ENCODE measurements at places on chromosomes 3 and 15. TPM values are rescaled to one million over a fixed set of nuclear protein-coding genes. Genes with fewer than 3 reads are reported as not detected.

DNA sequence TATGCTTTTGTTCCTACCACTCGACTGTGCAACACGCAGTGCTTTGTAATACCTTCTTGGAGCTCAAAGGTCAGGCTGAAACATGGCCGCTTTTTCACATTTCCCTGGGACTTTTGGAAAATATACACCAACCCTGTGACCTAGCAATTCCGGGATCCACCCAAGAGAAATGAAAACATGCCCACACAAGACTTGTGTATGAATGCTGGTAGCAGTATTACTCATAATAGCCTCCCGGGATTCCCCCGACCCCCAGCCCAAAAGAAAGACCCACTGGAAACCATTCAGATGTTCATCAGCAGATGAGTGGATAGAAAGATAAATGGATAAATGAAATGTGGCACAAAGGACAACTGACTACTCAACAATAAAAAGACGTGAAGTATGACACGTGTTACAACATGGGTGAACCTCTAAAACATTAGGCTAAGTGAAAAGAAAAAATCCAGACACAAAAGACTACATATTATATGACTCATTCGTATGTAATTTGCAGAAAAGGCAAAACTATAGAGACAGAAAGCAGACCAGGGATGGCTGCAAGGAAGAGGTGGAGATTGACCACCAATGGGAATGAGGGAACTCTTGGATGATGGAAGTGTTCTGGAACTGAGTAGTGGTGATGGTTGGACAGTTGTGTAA, 104.1 kb downstream of the PGPEP1L start:
- peak overlapping the region; percentile 96 for H3K27ac ChIP-seq
- no peaks in the 10 kb centered on the region for H3K27me3 ChIP-seq
- H3K4me1 ChIP-seq: peaks cover 98% of the 10 kb centered on the region
- H3K36me3 ChIP-seq: peaks cover 21% of the 10 kb centered on the region

DNA sequence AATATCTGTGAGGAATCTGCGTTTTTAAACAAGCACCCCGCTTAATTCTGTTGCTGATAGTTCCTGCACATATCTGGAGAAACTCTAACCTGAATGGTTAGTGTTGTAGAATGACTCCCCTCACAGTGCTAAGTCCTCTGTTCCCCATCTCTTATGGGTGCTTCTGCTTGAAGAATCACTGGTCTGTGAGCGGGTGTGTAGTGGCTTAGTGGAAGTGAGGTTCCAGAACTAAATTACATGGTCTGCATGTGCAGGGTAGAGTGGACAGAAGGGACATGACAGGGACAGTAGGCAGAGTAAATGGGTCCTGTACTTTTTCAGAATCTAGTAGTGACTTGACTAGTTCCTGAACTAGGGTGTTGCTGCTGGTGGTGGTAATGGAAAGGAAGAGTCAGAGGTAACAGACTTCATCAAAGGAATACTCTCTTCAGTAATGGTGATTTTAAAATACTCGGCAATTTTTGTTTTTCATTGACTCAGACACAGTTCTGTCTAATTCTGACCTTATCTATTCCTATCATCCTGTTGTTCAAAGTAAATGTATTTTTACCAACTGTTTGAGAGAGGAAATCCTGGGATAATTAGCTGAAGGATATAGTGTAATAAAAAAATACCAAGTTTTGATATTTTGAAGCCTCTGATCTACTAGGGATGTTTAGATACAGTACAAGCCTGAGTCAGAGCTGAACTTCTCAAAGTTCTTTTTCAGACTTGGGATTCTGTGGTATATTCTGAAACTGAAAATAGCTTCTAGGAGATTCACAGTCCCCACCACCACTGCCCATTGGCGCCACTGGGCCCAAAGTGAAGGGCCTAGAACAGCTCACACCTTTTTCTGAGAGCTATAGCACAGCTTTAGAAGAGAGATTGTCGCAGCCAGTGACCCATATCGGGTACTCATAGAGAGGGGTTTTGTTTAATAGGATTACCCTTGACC, 55.5 kb downstream of the FNDC3B start:
- peaks cover 22% of the 10 kb centered on the region for H3K4me1 ChIP-seq
- no peak overlapping the region for H3K27ac ChIP-seq
- no peak for DNase-seq
- H3K36me3 ChIP-seq: peaks cover 9% of the 10 kb centered on the region

DNA sequence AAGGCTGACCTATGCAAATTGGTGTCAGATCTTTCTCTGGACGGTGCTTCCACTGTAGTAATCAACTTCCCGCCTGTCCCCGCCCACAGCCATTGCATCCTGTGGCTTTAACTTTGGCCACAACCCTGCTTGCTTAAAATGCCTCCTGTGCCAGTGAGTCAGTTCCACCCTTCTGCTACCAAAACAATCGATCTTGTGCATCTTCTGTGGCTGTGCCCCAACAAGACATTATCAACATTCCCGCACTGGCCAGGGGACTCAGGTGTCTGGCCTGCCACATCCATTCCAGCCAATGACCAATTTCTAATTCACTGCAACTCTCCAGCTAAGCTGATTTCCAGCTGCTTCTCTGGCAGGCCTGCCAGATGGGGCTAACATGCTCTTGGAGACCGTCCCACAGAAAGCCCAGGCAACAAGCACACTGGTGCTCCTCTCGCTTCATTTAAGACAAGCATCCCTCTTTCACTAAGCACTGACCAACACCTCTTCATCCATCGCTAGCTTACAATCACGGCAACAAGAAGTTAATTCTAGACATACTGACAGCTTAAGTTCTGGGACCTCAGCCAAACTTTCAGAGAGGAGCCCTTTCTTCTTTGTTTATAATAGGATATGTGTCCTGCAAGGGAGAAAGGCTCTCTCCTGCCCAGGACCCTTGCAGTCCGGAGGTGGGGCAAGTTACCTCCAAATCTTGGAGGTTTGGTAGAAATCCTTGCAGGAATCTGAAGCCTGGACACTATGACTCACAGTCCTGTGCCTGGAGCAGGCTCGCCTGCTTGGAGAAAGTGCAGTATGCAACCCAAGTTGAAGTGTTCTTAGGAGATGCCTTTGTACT, 6.7 kb downstream of the CA12 start:
- H3K4me3 ChIP-seq: no peak overlapping the region
- no peaks in the 10 kb centered on the region for H3K27me3 ChIP-seq
- H3K36me3 ChIP-seq: no peaks in the 10 kb centered on the region

DNA sequence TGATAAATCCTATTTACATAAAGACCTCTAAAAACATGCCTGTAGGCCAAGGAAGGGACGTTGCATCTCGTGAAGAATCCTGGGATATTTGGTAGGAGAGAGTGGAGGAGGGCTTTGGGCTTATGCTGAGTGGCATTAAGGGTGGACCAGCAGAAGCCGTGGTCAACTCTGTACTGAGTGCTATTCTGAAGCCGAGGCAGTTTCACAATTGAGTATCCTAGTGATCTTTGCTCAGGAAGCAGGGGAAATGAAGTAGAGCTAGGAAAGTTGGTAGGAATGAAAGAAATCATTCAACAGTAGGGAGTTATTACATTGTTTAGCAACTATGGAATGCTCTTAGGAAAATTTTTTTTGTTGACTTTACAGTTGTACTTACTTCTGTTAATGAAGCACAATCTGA, 24.2 kb downstream of the MCTP2 start:
- H3K36me3 ChIP-seq: no peaks in the 10 kb centered on the region
- no peak overlapping the region for H3K4me3 ChIP-seq
- H3K4me1 ChIP-seq: no peaks in the 10 kb centered on the region
- no peak overlapping the region for H3K27ac ChIP-seq

DNA sequence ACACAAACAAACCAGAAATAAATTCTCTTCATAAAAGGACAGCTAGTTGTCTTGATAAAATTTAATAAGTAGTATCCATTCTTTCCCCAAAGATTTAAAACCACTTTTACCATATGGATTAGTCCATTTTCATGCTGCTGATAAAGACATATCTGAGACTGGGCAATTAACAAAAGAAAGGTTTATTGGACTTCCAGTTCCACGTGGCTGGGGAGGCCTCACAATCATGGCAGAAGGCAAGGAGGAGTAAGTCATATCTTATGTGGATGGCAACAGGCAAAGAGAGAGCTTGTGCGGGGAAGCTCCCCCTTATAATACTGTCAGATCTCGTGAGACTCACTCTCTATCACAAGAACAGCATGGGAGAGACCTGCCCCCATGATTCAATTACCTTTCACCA, 38.7 kb downstream of the C2CD4B start:
- no peak for DNase-seq
- H3K27ac ChIP-seq: no peak overlapping the region
- H3K4me1 ChIP-seq: peaks cover 11% of the 10 kb centered on the region
- no peak overlapping the region for H3K4me3 ChIP-seq
- no peaks in the 10 kb centered on the region for H3K36me3 ChIP-seq
- H3K27me3 ChIP-seq: no peaks in the 10 kb centered on the region

GRCh38 chr3:170811515-170811914, 58.5 kb downstream of the RPL22L1 start:
- peak overlapping the region; percentile 20 for H3K27ac ChIP-seq
- H3K4me1 ChIP-seq: peaks cover 39% of the 10 kb centered on the region
- no peak overlapping the region for H3K4me3 ChIP-seq
- no peaks in the 10 kb centered on the region for H3K27me3 ChIP-seq
- DNase-seq: no peak
- H3K36me3 ChIP-seq: no peaks in the 10 kb centered on the region

DNA sequence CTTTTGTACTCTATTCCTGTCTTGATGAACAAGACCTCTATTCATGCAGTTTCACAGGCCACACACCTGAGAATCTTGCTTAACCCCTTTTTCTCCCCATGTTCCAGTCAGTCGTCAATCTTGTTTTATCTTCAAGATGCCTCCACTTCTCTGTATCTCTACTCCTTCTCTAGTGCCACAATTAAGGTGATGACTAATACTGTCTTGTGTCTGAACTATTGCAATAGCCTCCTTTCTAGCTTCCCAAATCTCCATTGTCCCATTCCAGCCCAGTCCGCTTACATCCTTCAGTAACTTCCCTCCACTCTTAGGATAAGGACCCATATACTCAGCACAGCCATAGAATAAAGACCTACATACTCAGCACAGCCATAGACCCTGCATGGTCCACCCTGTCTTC, 24.7 kb downstream of the CHST14 start:
- H3K27me3 ChIP-seq: peaks cover 4% of the 10 kb centered on the region
- DNase-seq: no peak
- peaks cover 9% of the 10 kb centered on the region for H3K4me1 ChIP-seq
- H3K4me3 ChIP-seq: no peak overlapping the region

DNA sequence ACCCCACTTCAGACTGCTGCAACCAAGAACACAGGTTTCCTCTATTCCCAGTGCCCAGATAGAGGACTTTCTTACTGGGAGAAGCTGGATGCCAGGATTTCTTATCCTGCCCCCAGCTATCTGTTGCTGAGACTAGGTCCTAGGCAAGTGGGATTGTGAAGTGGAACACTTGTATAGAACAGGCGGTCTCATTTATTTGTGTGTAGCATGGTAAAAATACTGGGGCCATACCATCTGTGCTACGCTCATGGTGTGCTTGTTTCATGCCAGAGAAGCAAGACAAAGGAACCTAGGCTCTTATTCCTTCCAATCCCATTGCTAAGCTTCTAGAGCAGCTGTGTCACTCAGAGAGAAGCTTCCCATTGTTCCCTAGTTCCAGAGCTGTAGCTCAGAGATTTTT, 191.5 kb upstream of the EPHA6 start:
- H3K27ac ChIP-seq: no peak overlapping the region
- DNase-seq: no peak

DNA sequence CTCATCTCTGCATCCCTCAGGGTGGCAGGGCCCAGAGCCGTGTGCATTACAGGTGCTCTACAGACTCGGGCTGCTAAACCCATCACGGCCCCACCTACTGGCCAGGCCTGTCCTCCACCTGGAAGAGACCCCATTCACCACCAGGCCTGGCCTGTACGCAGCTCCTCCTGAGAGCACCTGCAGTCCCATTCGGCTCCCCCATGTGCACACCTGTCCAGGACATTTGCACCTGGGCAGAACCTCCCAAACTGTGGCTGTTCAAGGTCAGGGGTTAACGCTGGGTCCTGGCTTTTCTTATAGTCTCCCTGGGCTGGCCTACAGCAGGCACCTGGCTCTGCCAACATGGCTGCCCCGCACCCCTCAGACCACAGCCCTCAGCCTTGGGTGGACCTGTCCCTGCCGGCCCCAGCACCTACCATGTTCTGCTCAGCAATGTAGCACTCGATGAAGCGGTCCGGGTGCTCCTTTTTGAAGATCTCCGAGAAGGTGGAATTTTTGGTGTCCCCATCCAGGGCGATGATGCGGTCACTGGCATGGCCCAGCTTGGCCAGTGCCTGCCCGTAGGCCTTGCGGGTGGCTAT, 25.7 kb downstream of the TKT start:
- DNase-seq: no peak
- peaks cover 98% of the 10 kb centered on the region for H3K36me3 ChIP-seq
- H3K4me3 ChIP-seq: no peak overlapping the region
- H3K4me1 ChIP-seq: no peaks in the 10 kb centered on the region
- no peaks in the 10 kb centered on the region for H3K27me3 ChIP-seq

DNA sequence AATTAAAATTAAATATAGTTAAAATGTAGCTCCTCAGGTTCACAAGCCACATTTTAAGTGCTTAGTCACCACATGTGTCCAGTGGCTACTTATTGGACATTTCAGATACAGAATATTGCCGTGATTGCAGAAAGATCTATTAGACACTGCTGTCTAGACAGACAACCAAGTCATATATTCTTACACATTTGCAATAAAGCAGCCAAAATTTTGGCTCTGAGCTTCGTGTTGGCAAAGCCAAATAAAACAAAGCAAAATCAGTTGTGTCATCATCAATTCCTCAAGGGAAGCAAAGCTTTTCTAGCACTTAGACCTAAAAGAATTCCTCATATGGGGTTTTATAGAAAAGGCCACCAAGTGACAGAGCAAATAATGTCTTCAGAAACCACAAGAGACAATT, 193.1 kb upstream of the LPP start:
- H3K4me3 ChIP-seq: no peak overlapping the region
- H3K27me3 ChIP-seq: no peaks in the 10 kb centered on the region
- DNase-seq: no peak
- H3K27ac ChIP-seq: no peak overlapping the region
- H3K4me1 ChIP-seq: no peaks in the 10 kb centered on the region

- no peaks in the 10 kb centered on the region for H3K27me3 ChIP-seq
- H3K27ac ChIP-seq: no peak overlapping the region
- peaks cover 26% of the 10 kb centered on the region for H3K4me1 ChIP-seq
Measured at GRCh38 chr3:81749265-81749664, 12.2 kb downstream of the GBE1 start.

DAZL gene
- total RNA-seq: not detected

GABRR3 gene
- not detected for total RNA-seq

IGSF10 gene
- total RNA-seq: not detected

RFX7 gene
- 5.5 TPM for total RNA-seq
